ENCODE measurements at places on chromosomes 5 and 9.

- no peak for DNase-seq
These were observed 256.9 kb upstream of the PTPRD start for GRCh38 chr9:10869687-10870086.

- DNase-seq = no peak
These were observed 12.7 kb upstream of the TMEM161B start for GRCh38 chr5:88281322-88281721.

GRCh38 chr5:113081091-113081839 is 104.7 kb downstream of the DCP2 start:
- DNase-seq = no peak

DNA sequence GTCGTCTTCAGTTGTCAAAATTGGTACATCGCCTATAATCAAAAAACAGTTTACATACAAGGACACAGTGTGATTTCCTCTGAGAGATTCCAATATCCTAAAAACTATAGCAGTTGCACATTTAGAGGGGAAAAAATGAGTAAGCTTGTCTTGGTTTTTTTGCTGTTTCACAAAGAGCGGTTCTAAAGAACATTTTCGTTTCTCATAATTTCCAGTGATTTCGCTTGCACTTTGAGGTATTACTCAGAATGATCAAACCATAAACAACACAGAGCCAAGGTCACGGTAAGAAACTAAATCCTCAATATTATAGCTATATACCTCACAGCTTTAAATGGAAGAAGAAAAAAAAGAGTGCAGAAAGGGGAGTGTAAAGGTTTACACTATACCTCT is 861 bp downstream of the MTX3 start:
- DNase-seq = no peak

DNA sequence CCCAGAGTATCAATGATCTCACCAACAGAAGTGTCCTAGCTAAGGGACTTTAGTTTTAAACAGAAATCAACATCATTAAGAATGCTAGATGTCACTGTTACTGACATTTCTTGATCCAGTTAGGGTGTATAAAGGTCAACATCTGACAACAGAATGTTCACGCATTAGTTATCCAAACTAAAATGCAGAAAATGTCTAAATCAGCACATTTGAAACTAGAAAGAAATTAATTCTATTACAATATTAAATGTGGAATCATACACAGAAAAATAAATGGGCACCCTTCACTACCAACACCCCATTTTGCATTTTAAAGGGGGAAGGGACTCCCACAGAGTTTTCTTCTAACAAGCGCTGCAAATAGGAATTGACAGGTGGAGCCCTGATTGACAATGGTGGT is 24.5 kb downstream of the ELAVL2 start:
- no peak for DNase-seq

GRCh38 chr5:131533836-131534235 is 101.2 kb downstream of the RAPGEF6 start:
- no peak for DNase-seq

GRCh38 chr9:21056931-21057330 is 20.8 kb downstream of the IFNB1 start:
- no peak for DNase-seq

GRCh38 chr5:78405829-78406750 is 45.7 kb downstream of the SCAMP1 start:
- DNase-seq = no peak

GRCh38 chr5:6633469-6634245 is 417 bp downstream of the SRD5A1 start:
- no peak for DNase-seq

DNA sequence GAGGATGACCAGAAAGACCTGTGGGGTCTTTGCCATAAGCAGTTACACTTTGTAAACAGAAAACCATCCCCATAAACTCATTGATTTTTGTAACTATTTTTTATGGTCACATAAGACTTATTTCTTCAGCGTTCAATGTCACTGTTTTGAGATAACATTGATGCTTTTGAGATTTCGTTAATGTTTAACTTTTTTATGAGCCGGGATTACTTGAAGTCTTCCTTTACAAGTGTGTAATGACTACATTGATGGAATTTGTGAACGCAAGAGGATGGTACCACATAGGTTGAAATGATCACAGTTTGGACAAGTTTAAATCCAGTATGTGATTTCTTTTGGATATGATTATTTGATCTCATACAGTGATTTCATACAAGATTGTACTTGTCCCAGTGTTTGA is 1.8 kb downstream of the SLC12A2 start:
- DNase-seq = no peak

- no peak for DNase-seq
These were observed 27.8 kb downstream of the PRLR start for GRCh38 chr5:35202319-35203111.

DNA sequence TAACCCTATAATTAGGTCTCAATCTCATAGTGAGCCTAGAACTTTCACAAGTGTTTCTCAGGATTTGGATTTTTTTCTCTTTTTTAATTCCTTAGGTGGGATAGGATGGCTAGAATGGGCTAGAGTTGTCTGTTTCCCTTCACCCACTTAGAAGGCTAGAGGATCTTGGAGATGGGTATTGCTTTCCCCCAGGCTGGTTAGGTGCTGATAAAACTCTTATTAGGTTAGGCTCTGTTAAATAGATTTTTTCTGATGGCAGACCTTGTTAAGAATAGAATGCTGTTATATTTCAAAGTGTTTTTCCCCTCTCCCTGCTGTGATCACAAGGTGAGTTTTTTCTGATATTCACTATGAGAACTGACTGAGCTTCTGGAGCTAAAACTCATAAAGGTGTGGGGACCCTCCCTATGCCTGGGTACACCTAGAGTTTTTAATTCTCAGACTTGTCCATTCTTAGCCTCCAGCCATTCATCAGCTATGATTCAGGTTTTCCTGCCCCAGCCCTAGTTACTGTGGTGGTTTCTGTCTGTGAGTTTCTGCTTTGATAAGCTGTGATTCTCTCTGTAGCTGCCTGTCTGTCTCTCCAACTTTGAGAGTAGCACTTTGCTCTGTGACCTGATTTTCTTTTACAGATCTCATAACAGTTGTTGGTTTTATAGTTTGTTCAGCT is 132.4 kb downstream of the HACD4 start:
- no peak for DNase-seq

GRCh38 chr9:131406563-131407436 is 12.9 kb downstream of the PRRC2B start:
- DNase-seq = no peak

DNA sequence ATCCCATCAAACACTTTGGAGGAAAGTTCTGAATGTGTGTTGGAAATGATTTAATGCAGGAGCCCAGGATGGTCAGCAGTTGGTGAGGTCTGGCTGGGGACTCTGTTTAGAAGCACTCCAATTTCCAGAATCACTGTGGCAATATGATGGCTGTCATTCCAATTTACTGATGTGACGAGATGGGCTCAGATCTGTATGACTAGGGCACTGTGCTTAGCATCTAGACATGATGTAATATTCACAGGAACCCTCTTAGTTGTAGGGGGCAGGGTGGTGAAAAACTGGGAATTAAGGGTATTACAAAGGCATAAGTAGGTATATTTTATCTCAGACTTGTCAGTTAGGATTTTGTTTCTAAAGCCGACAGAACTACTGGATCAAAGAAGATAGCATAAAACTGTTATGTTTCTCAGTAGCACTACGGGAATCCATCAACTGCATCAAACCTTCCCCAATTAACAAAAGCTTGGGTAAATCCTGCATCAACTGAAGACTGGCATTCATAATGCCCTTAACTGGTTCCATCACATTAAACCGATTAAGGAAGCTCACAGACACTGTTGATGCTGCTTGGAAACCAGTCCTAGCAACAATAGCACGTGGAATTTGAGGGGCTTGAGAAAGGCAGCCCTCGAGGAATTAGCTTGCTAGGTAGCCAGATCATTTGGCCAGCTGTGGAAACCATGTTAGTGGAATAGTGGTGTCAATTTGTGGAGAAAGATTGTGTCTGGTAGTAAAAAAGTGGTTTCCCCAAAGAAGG is 86.1 kb downstream of the SV2C start:
- no peak for DNase-seq

- no peak for DNase-seq
These were observed 43.6 kb upstream of the RAD23B start for GRCh38 chr9:107239474-107239873.

DNA sequence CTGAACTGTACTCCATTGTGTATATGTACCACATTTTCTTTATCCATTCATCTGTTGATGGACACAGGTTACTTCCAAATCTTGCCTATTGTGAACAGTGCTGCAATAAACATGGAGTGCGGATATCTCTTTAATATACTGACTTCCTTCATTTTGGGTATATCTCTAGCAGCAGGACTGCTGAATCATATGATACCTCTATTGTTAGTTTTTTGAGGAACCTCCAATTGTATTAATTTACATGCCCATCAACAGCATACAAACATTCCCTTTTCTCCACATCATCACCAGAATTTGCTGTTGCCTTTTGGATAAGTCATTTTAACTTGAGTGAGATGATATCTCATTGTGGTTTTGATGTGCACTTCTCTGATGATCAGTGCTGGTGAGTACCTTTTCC is 81.8 kb upstream of the FAM120A start:
- DNase-seq = no peak

- DNase-seq = no peak
These were observed 35.7 kb upstream of the SLC36A2 start for GRCh38 chr5:151383011-151383410.

GRCh38 chr9:125323615-125324014 is 62.0 kb downstream of the GAPVD1 start:
- no peak for DNase-seq

Data from activated naive CD4-positive, alpha-beta T cell (primary cell).